CD4-positive, alpha-beta memory T cell (primary cell): ENCODE measurements at places on chromosomes 1 and 21. TPM values are rescaled to one million over a fixed set of nuclear protein-coding genes. Genes with fewer than 3 reads are reported as not detected.

CDK18 gene
- 1.3 TPM for total RNA-seq

TPR gene
- total RNA-seq: 159 TPM

LCE2A gene
- total RNA-seq: not detected

- no peaks in the 10 kb centered on the region for H3K36me3 ChIP-seq
- H3K27ac ChIP-seq: no peak overlapping the region
- peaks cover 6% of the 10 kb centered on the region for H3K4me1 ChIP-seq
These were observed 30.7 kb downstream of the PTPN14 start for GRCh38 chr1:214520544-214521165.

DNA sequence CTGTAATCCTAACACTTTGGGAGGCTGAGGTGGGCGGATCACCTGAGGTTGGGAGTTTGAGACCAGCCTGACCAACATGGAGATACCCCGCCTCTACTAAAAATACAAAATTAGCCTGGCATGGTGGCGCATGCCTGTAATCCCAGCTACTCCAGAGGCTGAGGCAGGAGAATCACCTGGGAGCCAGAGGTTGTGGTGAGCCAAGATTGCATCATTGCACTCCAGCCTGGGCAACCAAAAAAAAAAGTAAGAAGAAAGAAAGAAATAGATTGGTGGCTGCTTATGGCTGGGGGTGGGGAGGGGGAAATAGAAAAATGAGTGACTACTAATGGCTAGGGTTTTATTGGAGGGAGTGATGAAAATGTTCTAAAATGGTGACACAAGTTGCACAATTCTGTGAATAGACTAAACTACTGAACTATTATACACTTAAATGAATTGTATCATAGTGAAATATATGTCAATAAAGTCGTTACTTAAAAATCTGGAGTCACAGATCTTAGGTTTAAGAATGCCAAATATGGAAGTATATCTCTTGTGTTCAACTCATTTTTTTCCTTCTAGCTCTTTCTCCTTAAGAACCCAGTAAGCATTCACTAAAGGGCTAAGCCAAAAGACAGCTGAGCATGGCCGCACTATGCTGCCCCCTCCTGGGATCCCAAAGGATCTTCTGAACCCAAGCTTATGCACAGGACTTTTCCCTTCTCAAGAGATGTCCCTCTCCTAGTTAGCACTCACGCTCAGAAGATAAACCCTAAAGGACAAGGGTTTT lies 3.2 kb upstream of the NPL start:
- H3K4me1 ChIP-seq: peaks cover 13% of the 10 kb centered on the region
- no peak for DNase-seq
- no peak overlapping the region for H3K4me3 ChIP-seq
- H3K27ac ChIP-seq: no peak overlapping the region
- no peaks in the 10 kb centered on the region for H3K36me3 ChIP-seq

- H3K4me1 ChIP-seq: peaks cover 28% of the 10 kb centered on the region
- H3K27me3 ChIP-seq: no peaks in the 10 kb centered on the region
- peak overlapping the region; percentile 69 for H3K4me3 ChIP-seq
- DNase-seq: no peak
- H3K36me3 ChIP-seq: no peaks in the 10 kb centered on the region
These were observed 7.0 kb downstream of the CDKN2C start for GRCh38 chr1:50976890-50977574.

- H3K27me3 ChIP-seq: no peaks in the 10 kb centered on the region
- no peak for DNase-seq
- H3K4me1 ChIP-seq: peaks cover 16% of the 10 kb centered on the region
- no peaks in the 10 kb centered on the region for H3K36me3 ChIP-seq
- H3K27ac ChIP-seq: no peak overlapping the region
- H3K4me3 ChIP-seq: no peak overlapping the region
These were observed 114.0 kb downstream of the KCNN3 start for GRCh38 chr1:154755858-154756730.

- no peaks in the 10 kb centered on the region for H3K4me1 ChIP-seq
- no peak overlapping the region for H3K4me3 ChIP-seq
- peaks cover 5% of the 10 kb centered on the region for H3K36me3 ChIP-seq
- no peak overlapping the region for H3K27ac ChIP-seq
These were observed 12.8 kb downstream of the RRP15 start for GRCh38 chr1:218297867-218298266.

- H3K36me3 ChIP-seq: no peaks in the 10 kb centered on the region
- H3K4me3 ChIP-seq: no peak overlapping the region
- no peak for DNase-seq
- H3K4me1 ChIP-seq: no peaks in the 10 kb centered on the region
These were observed 43.6 kb upstream of the ETV3 start for GRCh38 chr1:157181790-157182189.

GRCh38 chr1:87647430-87648177 lies 318.9 kb downstream of the LMO4 start:
- no peak overlapping the region for H3K4me3 ChIP-seq
- no peaks in the 10 kb centered on the region for H3K4me1 ChIP-seq
- no peak overlapping the region for H3K27ac ChIP-seq
- DNase-seq: no peak
- no peaks in the 10 kb centered on the region for H3K27me3 ChIP-seq

- DNase-seq: no peak
- no peaks in the 10 kb centered on the region for H3K27me3 ChIP-seq
- no peak overlapping the region for H3K27ac ChIP-seq
- H3K4me1 ChIP-seq: peaks cover 13% of the 10 kb centered on the region
- no peak overlapping the region for H3K4me3 ChIP-seq
These were observed 3.6 kb downstream of the FAM89A start for GRCh38 chr1:231036416-231036815.

DNA sequence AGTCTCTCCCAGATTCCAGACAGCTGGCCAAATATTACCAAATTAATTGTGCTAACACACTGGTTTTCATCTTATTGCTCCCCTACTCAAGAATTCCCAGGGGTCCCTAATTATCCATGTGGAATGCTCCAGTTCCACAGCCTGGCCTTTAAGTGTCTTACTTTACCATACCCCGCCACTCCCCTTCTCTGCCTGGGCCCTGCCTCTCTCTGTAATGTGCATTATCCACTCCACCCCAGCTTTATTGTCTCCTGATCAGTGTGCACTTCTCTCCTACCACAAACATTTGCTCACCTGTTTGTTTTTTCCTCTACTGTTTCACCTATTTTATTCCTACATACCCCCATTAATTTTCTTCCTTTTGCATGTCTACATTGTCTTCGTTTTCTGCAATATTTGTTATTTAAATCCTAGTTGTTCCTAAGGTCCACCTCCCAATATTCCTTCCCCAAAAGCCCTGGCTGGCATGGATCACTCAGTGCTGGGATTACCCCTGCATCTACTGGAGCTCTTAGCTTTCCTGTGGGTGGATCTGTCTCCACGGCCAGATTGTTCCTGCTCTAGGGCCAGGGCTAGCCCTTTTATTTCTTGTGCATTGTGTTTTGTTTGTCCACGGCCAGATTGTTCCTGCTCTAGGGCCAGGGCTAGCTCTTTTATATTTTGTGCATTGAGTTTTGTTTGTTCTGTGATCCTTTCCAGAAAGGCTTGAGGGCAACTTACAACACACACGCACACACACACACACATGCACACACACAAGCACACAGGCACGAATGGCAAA lies 33.4 kb upstream of the ATP1B1 start:
- no peak for DNase-seq
- no peak overlapping the region for H3K27ac ChIP-seq
